ENCODE measurements at places on chromosomes 11 and 22. TPM values are rescaled to one million over a fixed set of nuclear protein-coding genes. Genes with fewer than 3 reads are reported as not detected.

GRCh38 chr11:68358416-68358815 is 46.0 kb downstream of the LRP5 start:
- no peak for DNase-seq
- no peak overlapping the region for H3K4me3 ChIP-seq
- H3K27ac ChIP-seq: no peak overlapping the region
- H3K27me3 ChIP-seq: no peaks in the 10 kb centered on the region

GRCh38 chr11:99513368-99513767 is 492.6 kb downstream of the CNTN5 start:
- no peak overlapping the region for H3K4me3 ChIP-seq
- no peaks in the 10 kb centered on the region for H3K27me3 ChIP-seq
- no peak overlapping the region for H3K27ac ChIP-seq
- DNase-seq: no peak
- no peaks in the 10 kb centered on the region for H3K4me1 ChIP-seq

- H3K27ac ChIP-seq: peak overlapping the region; percentile 23
- no peaks in the 10 kb centered on the region for H3K36me3 ChIP-seq
- peaks cover 7% of the 10 kb centered on the region for H3K4me1 ChIP-seq
- no peak overlapping the region for H3K4me3 ChIP-seq
- DNase-seq: no peak
- peaks cover 5% of the 10 kb centered on the region for H3K27me3 ChIP-seq
Measured at GRCh38 chr11:65355776-65356393, 1.3 kb downstream of the TIGD3 start.

ANGPTL5 gene
- not detected for total RNA-seq

GRCh38 chr11:61706452-61707400 is 26.5 kb downstream of the DAGLA start:
- H3K4me3 ChIP-seq: no peak overlapping the region
- H3K27me3 ChIP-seq: no peaks in the 10 kb centered on the region
- no peak for DNase-seq
- H3K4me1 ChIP-seq: no peaks in the 10 kb centered on the region
- no peak overlapping the region for H3K27ac ChIP-seq
- H3K36me3 ChIP-seq: no peaks in the 10 kb centered on the region

DNA sequence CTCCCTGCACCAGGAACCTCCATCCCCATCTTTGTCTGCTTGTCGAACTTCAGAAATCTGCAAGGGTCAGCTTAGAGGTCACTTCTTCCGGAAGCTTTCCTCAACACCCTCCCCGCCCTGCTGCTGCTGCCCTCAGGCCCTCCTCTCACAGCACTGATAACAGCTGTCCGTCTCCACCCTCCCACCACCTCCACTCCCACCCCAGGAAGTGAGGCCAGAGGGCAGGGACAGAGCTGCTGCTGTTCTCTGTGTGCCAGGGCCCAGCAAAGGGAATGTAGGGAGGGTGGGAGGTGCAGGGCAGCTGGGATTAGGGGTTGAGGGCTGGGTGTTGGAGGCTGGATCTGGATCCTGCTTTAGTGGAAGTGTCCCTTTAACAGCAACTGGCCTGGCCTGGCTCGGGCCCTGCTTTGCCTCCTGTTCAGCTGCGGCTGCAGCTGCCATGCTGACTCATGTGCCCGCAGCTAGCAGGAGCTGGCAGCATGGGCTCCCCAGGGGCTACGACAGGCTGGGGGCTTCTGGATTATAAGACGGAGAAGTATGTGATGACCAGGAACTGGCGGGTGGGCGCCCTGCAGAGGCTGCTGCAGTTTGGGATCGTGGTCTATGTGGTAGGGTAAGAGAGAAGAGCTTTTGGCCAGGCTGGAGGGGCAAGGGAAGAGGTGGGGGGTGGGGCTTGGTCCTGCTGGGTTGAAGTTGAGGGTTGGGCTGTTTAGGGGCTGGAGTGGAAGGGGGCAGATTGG is at the start of gene P2RX6:
Gene P2RX6, plus strand, starts transcription at position 440 of the 740 bp plus-strand sequence. Its CDS starts 10 bp downstream, at position 450.
- DNase-seq: peak; percentile 56
- no peaks in the 10 kb centered on the region for H3K36me3 ChIP-seq
- peaks cover 15% of the 10 kb centered on the region for H3K4me1 ChIP-seq
- H3K4me3 ChIP-seq: no peak within 1 kb of the TSS
- peak within 1 kb of the TSS; percentile 60 for H3K27ac ChIP-seq

GRCh38 chr22:39528080-39528661 is 4.4 kb downstream of the RPS19BP1 start:
- peaks cover 35% of the 10 kb centered on the region for H3K4me1 ChIP-seq
- DNase-seq: no peak
- no peak overlapping the region for H3K4me3 ChIP-seq
- no peaks in the 10 kb centered on the region for H3K36me3 ChIP-seq

C1QTNF4 gene
- 0.73 TPM for total RNA-seq

DNA sequence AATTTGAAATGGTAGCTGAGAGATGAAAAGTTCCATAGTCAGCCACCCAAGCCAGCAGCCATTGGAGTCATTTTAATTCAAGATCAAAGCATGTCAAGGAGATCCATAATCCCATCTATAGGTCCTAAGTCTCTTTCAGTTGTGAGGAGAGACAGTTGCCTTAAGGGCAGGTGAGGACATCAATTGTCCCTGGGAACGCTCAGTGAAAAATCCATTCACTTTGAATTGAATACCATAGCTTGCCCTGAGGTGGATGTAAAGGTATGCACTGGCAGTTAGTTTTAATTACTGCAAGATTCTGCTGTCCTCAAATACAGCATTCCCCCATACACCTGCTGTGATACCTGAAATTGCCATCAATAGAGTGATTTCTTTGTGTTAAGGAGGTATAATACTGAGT is 25.3 kb upstream of the TBCEL start:
- no peak overlapping the region for H3K4me3 ChIP-seq
- no peak for DNase-seq
- no peaks in the 10 kb centered on the region for H3K4me1 ChIP-seq

DNA sequence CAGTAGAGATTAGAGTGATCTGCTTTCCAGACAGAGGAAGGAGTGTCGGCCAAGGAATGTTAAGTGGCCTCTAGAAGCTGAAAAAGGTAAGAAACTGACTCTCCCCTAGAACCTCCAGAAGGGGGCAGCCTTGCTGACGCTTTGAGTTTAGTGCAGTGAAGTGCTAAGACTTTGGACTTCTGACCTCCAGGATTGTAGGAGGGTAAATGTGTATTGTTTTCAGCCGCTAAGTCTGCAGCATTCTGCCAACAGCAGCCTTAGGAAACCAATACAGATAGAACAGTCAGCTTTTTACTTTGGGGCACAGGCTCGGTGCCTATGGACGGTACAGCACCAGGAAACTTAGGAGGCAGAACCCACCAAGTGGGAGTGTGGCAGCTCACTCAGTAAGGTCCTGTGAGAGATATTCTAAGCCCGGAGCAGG is 3.6 kb upstream of the TBC1D22A start:
- H3K27me3 ChIP-seq: no peaks in the 10 kb centered on the region
- peaks cover 18% of the 10 kb centered on the region for H3K4me1 ChIP-seq
- DNase-seq: peak; percentile 88
- peak overlapping the region; percentile 85 for H3K27ac ChIP-seq
- no peak overlapping the region for H3K4me3 ChIP-seq

GRCh38 chr11:95595973-95596489 is 193.6 kb downstream of the FAM76B start:
- H3K36me3 ChIP-seq: no peaks in the 10 kb centered on the region
- H3K27me3 ChIP-seq: no peaks in the 10 kb centered on the region
- DNase-seq: peak; percentile 45
- peaks cover 8% of the 10 kb centered on the region for H3K4me1 ChIP-seq
- H3K4me3 ChIP-seq: no peak overlapping the region

- H3K4me1 ChIP-seq: no peaks in the 10 kb centered on the region
- no peak for DNase-seq
- H3K27me3 ChIP-seq: peaks cover 3% of the 10 kb centered on the region
- no peak overlapping the region for H3K27ac ChIP-seq
- no peaks in the 10 kb centered on the region for H3K36me3 ChIP-seq
Measured at GRCh38 chr11:85682330-85683305, 3.4 kb downstream of the CCDC89 start.
